ENCODE measurements at places on chromosomes 6 and 20.

GRCh38 chr20:58763076-58763475 is 70.5 kb downstream of the NPEPL1 start:
- no peak for DNase-seq

DNA sequence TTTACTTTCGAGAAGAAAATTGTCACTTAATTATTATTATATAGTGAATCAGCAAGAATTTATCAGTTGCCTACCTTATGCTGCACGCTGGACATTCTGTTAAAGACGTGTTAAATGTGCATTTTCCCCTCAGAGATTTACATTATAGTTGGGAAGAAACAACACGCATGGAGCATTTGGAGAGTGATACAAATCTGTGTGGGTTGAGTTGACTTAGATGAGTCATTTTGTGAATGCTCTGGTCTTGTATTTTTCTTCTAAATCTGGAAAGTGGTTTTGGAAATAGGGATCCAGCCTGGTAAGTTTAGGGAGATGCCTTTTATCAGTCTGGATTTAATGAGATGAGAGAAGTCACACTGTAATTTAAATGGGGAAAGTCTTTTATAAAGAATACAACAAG is 24.0 kb upstream of the SMIM26 start:
- no peak for DNase-seq

DNA sequence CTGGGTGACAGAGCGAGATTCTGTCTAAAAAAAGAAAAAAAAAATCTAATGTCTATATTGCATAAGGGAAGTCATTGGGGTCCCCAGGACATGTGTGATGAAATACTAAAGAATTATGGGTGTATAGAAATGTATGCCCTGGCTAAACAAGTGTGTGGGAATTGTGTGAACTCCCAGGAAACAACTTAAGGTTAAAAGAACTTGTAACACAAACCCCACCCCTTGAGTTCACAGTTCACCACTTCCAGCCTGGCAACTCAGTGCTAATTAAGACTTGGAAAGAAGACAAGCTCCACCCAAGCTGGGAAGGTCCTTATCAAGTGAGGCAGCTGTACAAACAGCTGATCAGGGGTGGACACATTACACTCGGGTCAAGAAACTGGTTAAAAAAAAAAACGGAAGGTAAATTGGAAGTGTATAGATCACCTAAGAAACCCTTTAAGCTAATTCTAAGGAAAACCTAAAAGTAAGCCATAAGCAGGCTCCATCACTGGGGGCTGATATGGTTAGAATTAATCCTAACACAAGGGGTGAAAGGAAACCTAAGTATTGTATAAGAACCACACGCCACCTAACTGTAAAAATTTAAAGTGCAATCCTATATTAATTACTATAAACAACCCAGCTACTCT is 25.2 kb downstream of the HLA-A start:
- DNase-seq = no peak

GRCh38 chr20:37530696-37531095 is 3.0 kb upstream of the BLCAP start:
- DNase-seq = no peak

DNA sequence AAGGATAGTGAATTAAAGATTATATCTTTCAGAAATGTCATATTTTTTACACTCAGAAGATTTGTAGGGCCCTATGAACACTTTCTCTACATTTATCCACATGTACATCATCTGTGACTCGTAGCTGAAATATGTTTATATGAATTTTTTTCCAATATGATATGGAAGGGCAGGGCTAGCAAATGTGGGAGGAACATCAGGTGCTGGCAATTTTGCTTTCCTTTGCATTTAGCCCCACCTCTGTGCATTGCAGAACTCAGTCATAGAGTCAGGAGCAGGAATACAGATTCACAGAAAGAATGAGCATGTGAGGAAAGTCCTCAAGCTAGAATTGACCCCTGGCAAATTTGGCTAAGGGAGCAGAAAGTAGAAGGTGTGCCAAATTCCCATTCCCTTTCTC is 129.9 kb downstream of the CRYBG1 start:
- DNase-seq = no peak

DNA sequence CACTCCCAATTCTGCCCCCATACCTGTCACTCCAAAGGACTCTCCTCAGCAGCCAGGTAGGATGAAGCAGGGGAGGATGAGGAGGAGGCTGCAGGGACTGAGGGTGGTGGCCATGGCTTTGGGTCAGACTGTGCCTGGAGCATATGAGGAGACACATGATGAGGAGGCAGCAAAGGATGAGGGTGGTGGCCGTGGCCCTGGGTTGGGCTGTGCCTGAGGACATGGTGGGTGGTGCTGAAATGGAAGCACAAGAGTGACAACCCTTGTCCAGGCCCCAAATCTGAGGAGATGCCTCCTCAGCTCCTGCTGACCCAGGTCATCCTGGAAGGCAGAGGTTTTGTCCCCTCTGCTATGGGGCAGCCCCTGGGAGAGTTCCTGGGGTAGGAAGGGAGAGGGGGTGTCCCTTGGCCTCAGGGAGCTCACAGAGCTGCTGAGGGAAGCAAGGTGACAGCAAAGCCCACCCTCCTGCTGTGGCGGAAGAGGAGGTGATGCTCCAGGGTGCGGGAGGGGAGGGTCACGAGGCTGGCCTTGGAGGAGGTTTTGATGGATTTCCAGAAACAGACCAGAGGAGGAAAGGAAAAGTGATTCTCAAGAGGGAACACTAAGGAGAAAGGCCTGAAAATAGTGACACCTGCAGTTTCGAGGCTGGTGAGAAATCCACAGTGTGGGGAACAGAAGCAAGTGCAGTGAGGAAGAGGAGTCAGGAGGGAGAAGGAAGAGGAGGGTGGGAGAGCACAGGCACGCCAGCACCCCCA is 4.6 kb downstream of the RAET1G start:
- no peak for DNase-seq

GRCh38 chr6:40887792-40888340 is 151.2 kb downstream of the UNC5CL start:
- no peak for DNase-seq

DNA sequence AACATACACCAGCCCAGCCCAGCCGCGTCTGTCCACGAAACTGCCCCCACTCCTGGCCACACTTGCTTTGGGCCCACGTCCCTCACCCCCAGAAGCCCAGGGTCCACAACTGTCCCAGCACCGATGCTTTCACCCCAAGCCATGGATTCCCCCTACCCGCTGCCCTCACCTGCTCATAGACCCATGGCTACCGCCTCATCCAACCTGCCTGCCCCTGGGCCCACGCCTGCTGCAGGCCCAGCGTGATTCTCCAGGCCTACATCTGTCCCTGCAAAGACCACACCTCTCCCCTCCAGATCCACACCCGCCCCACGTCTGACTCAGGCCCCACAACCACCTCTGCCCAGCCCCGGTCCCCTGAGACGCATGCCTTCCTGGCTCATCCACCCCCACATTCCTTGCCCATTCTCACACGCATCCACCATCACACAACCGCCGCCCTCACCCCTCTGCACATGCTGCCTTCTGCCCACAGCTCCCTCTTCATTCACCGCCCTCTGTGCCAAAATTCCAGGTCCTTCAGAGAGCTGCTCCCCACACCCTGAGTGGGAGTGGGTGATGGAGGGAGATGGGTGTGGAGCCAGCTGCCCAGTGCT is 86.7 kb downstream of the GRM4 start:
- DNase-seq = no peak

- DNase-seq = no peak
Observed at GRCh38 chr6:19731282-19731681, 105.9 kb upstream of the ID4 start.

DNA sequence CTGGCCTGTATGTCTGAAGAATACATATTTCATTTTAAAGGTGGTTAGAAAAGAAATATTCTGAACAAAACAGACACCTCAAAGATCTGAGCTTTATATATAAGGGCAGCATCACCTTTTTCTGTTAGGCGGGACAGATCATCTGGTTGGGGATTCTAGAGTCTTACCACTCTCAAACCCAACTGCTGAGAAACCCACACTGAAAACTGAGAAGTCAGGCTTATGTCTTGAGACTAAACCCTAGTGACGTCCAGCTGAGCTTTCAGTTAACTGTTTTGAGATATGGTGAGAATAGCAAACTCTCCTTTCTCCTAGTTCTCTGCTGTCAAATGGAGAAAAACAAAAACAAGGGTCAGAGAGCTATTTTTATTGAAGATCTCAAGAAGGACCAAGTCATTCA is 63.7 kb upstream of the CCN6 start:
- DNase-seq = no peak

GRCh38 chr6:36197739-36198221 is 1.2 kb downstream of the BRPF3 start:
- no peak for DNase-seq

GRCh38 chr6:112017169-112017568 is 36.7 kb upstream of the CCN6 start:
- no peak for DNase-seq

GRCh38 chr20:21739682-21740081 is 34.2 kb downstream of the PAX1 start:
- no peak for DNase-seq

DNA sequence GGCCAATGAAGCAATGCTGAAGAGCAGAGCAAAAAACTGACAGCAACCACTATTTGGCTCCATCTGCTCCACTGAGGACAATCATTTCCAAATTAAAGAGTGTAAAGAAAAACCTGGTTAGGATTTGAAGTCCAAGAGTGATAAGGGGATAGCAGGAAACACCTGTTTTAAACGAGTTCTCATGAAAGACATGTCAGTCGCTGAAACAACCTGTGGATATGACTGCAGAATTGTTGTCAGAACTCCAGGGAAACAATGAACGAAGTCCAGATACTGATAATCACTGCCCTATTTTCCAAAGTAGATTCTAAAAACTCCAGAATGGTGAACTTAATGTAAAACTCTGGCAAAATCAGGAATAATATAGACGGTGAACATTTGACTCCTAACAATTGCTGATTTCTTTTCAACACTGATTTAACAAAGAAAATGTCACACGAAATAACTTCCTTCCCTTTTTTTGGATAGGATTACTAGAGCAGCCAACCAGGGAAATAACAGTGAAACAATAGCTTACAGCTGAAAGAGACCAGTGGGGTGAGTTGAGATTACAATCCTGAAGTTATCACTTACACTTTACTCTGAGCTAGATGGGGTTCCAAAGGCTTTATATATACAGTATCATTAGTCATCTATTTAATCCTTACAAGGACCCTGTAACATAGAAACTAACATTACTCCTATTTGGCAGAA is 83.7 kb downstream of the ELOVL5 start:
- no peak for DNase-seq

GRCh38 chr6:82795940-82796339 is 269.7 kb downstream of the UBE3D start:
- no peak for DNase-seq

DNA sequence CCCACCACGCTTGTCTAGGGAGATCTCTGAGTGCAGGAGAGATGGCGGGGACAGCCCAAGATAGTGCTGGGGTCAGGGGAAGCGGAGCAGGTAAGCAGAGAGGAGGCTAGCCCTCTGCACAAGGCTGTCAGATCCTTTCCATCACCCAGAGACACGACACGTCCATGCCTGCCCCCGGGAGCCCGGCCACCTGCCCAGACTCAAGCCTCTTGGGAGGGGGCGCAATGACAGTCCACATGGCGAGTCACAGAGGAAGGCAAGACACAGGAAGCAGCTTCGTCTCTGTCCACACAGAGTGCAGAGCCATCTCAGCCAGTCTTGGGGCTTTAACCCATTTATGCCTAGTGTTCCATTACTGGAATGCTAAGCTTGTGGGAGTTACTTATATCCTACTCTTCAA is 78.4 kb downstream of the PREX1 start:
- DNase-seq = no peak

DNA sequence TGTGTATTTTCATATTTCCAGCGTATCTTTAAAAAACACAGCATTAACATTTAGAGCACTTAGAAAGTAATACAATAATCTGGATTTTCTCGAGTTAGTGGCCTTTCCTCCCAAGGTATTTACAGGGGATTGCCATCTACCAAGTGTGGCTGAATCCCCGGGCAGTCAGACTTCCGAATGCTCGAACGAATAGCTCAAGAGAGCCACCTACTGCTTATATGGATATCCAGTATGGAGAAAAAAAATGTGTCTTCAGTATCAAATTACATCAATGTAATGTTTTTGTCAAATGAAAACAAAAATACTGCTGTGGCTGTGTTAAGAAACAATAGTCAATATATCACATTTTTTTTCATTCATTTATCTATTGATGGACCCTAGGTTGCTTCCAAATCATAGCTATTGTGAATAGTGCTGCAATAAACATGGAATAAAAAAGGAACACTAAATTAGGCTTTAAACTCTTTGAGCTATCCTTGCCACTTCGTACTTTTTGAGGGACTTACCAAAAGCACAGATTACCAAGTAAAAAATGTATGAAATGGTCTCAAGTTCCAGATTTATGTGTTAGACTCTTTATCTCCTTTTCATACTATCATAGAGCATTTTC is 654.5 kb upstream of the PTCHD4 start:
- no peak for DNase-seq

- no peak for DNase-seq
Observed at GRCh38 chr20:44467289-44467883, 8.3 kb upstream of the TTPAL start.
